ENCODE measurements at places on chromosomes 2 and 18.

GRCh38 chr2:42117923-42118753, 51.0 kb upstream of the EML4 start:
- no peak for DNase-seq

DNA sequence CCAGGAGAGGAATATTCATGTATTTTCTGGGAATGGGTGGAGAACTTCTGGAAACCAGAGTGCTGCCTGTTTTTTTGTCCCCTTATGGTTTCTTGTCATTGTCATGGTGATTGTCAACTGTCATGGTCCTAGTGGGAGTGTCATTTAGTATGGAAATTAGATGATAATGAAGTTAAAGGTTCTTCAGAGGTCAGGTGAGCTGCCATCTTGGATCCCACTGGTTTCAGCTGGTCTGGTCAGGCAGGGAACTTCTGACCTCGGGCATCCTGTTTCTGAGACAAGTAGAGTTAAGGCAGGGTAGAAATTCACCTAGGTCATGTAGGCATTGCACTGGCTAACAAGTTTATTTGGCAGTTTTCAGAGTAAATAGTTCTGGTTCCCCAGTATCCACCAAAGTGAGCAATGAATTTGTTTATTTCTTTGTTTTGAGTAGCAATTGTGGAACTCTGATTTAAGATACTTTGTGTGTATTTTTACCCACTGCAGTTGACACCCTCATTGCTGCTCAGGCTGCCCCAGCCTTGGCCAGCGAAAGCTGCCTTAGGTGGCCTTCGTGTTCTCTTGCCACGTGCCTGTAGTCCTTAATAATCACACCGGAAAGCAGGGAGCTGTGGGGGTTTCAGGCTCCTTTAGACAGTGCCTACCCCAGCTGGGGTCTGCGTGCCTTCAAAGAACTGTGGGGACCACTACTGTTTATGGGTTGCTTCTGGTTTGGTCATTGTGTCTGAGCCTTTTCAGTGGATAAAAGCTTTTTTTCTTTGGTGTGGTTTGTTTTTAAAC, 48.7 kb downstream of the NCK2 start:
- no peak for DNase-seq

- no peak for DNase-seq
Measured at GRCh38 chr2:182435754-182436153, 8.9 kb upstream of the PDE1A start.

DNA sequence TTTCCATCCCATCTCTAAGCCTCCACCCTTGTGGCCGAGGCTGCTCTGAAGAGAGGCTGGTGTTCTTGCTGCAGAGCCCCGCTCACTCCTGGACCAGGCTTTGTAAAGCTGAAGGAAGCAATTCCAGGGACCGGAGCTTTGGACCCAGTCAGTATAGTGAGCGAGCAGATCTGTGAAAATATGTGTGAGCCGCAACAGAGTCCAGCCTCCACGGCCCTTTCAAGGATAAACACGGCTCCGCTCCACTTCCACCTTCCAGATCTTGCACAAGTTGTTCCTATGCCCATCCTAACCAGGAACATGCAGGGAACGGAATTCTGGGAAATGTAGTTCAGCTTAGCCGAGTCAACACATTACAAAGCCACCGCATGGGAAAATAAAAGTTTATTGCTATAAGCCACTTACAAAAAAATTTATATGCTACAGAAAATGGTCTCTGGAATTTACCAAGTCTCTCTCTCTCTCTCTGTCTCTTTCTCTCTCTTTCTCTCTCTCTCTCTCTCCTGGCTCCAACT, 151.7 kb upstream of the ZNF521 start:
- DNase-seq: no peak

Measured in CD4-positive, alpha-beta T cell treated with Interleukin-6 at 100 ng/mL for 8 hours (primary cell).